Lung (tissue), 17 donors: ENCODE measurements at places on chromosomes 4 and X. TPM values are rescaled to one million over a fixed set of nuclear protein-coding genes. Genes with fewer than 3 reads are reported as not detected.

GRCh38 chr4:95674521-95674981 is 125.8 kb upstream of the UNC5C start:
- DNase-seq, result peak; percentile 73
- H3K36me3 ChIP-seq, result no peaks in the 10 kb centered on the region
- H3K27ac ChIP-seq, result no peak overlapping the region
- H3K27me3 ChIP-seq, result no peaks in the 10 kb centered on the region
- peaks cover 7% of the 10 kb centered on the region for H3K4me1 ChIP-seq

DNA sequence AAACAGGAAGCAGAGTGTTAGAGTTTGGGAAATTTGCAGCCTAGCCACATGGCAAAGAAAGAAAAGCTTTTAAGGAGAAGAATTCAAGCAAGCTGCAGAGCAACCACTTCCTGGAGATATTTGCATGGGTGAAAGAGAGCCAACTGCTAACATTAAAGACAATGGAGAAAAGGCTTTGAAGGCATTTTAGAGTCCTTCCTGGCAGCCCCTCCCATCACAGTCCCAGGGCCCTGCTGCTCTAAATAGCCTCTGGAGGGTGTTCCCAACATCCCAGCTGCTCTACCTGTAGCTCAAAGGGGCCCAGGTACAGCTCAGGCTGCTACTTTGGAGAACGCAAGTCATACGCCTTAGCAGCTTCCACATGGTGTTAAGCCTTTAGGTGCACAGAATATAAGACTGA is 235.9 kb upstream of the FMR1 start:
- H3K4me3 ChIP-seq, result no peak overlapping the region
- no peak for DNase-seq
- no peak overlapping the region for H3K27ac ChIP-seq
- no peaks in the 10 kb centered on the region for H3K27me3 ChIP-seq

DNA sequence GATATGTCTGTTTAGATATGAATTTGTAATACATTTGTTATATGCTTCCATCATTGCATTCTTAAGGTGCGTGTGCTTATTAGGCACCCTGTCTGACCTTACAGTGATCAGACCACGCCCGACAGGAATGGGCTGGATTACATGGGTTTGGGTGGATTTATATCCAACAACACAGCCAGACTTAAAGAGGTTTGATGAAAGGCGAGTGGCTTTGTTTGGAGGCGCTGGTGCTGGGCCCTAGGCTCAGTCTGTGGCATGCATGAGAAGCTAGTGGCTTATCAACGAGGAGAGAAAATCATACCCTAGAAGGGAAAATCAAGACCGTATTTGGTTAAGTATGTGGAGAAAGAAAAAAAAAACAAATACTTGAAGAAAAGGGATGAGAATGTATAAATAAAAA is 80.7 kb downstream of the STOX2 start:
- H3K27me3 ChIP-seq, result no peaks in the 10 kb centered on the region
- DNase-seq, result no peak
- H3K27ac ChIP-seq, result no peak overlapping the region
- peaks cover 7% of the 10 kb centered on the region for H3K4me1 ChIP-seq
- H3K36me3 ChIP-seq, result no peaks in the 10 kb centered on the region

GRCh38 chrX:129749069-129749468 is 10.3 kb downstream of the XPNPEP2 start:
- no peak for DNase-seq
- H3K4me3 ChIP-seq, result no peak overlapping the region
- H3K4me1 ChIP-seq, result no peaks in the 10 kb centered on the region
- H3K27me3 ChIP-seq, result peaks cover 7% of the 10 kb centered on the region
- no peaks in the 10 kb centered on the region for H3K36me3 ChIP-seq
- no peak overlapping the region for H3K27ac ChIP-seq

DNA sequence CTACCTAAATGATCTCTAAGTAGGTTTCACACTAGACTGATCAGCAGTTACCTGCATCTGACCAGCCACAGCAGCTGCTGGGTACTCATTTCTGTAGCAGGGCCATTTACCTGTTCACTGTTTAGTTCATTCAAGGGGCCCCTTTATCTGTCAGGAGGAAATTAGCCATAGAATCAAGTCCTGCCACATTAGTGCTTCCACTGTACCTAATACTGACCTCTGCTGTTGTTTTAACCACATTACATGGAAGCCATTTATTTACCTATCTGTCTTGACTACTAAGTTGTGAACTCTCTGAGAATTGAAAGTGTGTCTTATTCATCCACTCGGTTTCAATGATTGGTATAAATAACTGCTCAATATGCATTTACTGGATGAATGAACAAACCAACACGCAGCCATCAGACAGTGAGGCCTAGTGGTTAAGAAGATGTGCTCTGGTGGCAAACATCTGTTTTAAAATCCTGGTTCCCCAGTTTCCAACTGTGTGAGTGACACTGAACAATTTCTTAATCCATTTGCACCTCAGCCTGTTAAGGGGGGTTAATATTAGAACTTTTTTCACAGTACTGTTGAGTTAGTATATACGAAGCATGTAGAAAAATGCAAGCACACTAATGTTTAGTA is 30.0 kb upstream of the ANXA5 start:
- H3K4me3 ChIP-seq, result no peak overlapping the region
- peak; percentile 71 for DNase-seq
- no peaks in the 10 kb centered on the region for H3K27me3 ChIP-seq
- no peaks in the 10 kb centered on the region for H3K4me1 ChIP-seq
- no peaks in the 10 kb centered on the region for H3K36me3 ChIP-seq
- H3K27ac ChIP-seq, result no peak overlapping the region

- H3K36me3 ChIP-seq, result no peaks in the 10 kb centered on the region
- no peak overlapping the region for H3K27ac ChIP-seq
- no peaks in the 10 kb centered on the region for H3K27me3 ChIP-seq
- no peak for DNase-seq
Observed at GRCh38 chr4:85152480-85152879, 186.0 kb upstream of the WDFY3 start.

DNA sequence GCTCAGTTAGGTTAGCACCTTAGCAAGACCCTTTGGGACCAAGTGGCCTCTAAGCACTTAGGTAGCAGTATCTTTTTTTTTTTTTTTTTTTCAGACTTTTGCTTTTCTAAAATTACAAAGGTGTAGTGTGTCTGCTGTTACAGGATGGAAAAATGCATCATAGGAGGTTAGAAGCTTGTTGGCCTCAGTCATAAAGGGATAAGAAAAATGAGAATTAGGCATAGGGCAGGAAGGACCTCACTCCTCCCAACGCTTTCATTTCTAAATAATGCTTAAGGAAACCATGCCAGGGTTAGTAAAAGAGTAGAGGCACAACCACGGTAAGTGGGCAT is 148.4 kb upstream of the PLAC1 start:
- H3K36me3 ChIP-seq, result no peaks in the 10 kb centered on the region
- no peaks in the 10 kb centered on the region for H3K4me1 ChIP-seq
- peak overlapping the region; percentile 88 for H3K27ac ChIP-seq
- H3K4me3 ChIP-seq, result no peak overlapping the region
- DNase-seq, result no peak
- H3K27me3 ChIP-seq, result peaks cover 5% of the 10 kb centered on the region

DNA sequence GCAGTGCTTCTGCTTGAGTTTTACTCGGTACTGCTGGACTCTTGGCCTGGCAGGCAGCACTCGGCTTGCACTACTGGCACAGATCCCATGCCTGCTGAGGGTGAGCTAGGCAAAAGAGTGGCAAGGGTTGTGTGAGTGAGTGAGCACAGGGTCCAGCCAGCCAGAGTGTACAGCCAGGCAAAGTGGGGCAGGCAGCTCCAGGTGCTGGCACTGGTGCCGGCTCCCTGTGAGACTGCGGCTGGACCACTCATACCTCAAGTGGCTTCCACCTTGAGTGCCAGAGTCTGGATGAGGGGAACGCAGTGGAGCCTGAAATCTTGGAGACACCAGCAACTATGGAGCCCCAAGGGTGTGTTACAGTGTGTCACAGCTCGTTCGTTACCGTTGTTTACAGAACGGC is 1451.9 kb upstream of the AGA start:
- no peak overlapping the region for H3K4me3 ChIP-seq
- no peak for DNase-seq
- no peak overlapping the region for H3K27ac ChIP-seq

DNA sequence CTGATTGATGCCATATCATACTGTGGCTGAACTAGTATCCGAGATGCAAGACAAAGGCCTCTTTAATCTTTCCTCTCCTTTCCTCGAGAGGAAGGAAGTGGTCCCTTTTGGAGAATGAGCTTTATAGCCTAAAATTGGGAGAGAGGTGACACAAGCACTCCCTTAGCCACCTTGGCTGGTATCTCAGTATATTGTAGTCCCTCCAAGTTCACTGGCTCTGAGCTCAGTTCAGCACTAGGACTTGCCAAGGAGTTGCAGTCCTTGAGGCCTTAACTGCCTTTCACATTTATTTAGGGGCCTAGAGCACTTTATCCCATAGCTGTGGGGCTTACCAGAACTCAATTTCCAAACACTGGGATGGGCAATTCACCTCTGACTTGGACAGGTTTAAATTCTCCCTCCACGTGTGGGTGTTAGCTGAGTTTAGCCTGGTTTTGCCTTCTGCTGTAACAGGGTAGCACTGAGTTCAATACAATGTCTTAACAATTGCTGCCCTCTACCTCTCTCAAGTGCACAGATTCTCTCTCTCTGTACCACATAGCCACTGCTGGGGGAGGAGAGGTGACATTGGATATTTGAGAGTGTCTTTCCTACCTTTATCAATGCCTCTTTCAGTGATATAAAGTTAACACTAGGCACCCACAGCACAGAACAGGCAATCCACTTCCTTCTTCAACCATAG is 216.4 kb downstream of the TECRL start:
- DNase-seq, result peak; percentile 41
- no peaks in the 10 kb centered on the region for H3K27me3 ChIP-seq
- H3K4me3 ChIP-seq, result no peak overlapping the region
- H3K36me3 ChIP-seq, result no peaks in the 10 kb centered on the region

GRCh38 chrX:43315622-43316021 is 340.5 kb upstream of the MAOA start:
- no peaks in the 10 kb centered on the region for H3K4me1 ChIP-seq
- no peaks in the 10 kb centered on the region for H3K36me3 ChIP-seq
- DNase-seq, result no peak
- H3K27ac ChIP-seq, result no peak overlapping the region

- no peaks in the 10 kb centered on the region for H3K36me3 ChIP-seq
- H3K27me3 ChIP-seq, result no peaks in the 10 kb centered on the region
- no peak overlapping the region for H3K4me3 ChIP-seq
- no peak for DNase-seq
Observed at GRCh38 chr4:19971829-19972228, 279.9 kb upstream of the SLIT2 start.

- no peak overlapping the region for H3K4me3 ChIP-seq
- peaks cover 9% of the 10 kb centered on the region for H3K4me1 ChIP-seq
- no peak for DNase-seq
- H3K36me3 ChIP-seq, result no peaks in the 10 kb centered on the region
- no peaks in the 10 kb centered on the region for H3K27me3 ChIP-seq
- no peak overlapping the region for H3K27ac ChIP-seq
Observed at GRCh38 chr4:184282895-184283654, 65.4 kb upstream of the ENPP6 start.

- no peak overlapping the region for H3K4me3 ChIP-seq
- H3K4me1 ChIP-seq, result no peaks in the 10 kb centered on the region
- H3K36me3 ChIP-seq, result no peaks in the 10 kb centered on the region
- H3K27me3 ChIP-seq, result no peaks in the 10 kb centered on the region
- H3K27ac ChIP-seq, result no peak overlapping the region
Observed at GRCh38 chr4:85831647-85832046, 356.7 kb downstream of the ARHGAP24 start.

DNA sequence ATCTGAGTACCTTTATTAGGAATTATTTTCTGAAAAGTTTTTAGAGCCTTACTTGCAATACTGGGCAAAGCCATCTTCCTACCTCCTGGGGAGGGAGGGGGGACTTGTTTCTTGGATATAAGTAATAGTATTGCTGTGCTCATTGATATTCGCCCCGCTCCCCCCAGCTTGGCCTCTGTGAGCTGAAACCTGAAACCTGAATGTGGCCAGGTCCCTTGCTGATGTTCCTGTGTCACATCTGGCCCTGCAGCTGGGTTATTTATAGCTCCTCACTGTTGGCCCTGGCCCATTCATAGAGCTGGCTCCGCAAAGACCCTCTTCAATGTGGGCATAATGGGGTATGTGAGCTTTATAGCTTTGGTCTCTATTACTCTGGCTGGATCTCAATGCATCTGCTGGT is 59.5 kb downstream of the FRMPD3 start:
- DNase-seq, result no peak
- no peaks in the 10 kb centered on the region for H3K4me1 ChIP-seq
- H3K27me3 ChIP-seq, result peaks cover 14% of the 10 kb centered on the region
- no peak overlapping the region for H3K4me3 ChIP-seq
- no peak overlapping the region for H3K27ac ChIP-seq
- H3K36me3 ChIP-seq, result no peaks in the 10 kb centered on the region

GRCh38 chrX:30971774-30972603 is 82.9 kb upstream of the TAB3 start:
- H3K27ac ChIP-seq, result no peak overlapping the region
- no peaks in the 10 kb centered on the region for H3K36me3 ChIP-seq
- no peaks in the 10 kb centered on the region for H3K4me1 ChIP-seq
- DNase-seq, result peak; percentile 46
- no peak overlapping the region for H3K4me3 ChIP-seq

- H3K27ac ChIP-seq, result no peak overlapping the region
- H3K4me1 ChIP-seq, result no peaks in the 10 kb centered on the region
- no peaks in the 10 kb centered on the region for H3K36me3 ChIP-seq
- H3K4me3 ChIP-seq, result no peak overlapping the region
- DNase-seq, result no peak
- H3K27me3 ChIP-seq, result no peaks in the 10 kb centered on the region
Observed at GRCh38 chr4:31351695-31352094, 631.5 kb downstream of the PCDH7 start.

DNA sequence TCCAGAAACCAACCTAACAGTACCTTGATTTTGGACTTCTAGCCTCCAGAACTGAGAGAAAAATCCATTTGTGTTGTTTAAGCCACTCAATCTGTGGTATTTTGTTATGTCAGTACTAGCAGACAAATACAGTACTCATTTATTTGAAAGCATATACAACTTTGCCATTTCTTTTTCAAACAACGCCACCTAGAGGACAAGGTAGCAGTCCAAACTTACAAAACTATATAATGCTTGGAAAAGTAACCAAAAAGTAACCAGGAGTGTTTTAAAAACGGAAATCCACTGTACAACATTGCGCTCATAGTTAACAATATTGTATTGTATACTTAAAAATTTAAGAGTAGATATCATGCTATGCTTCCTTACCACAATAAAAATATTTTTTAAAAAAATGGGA is 37.0 kb upstream of the FGF13 start:
- H3K4me3 ChIP-seq, result no peak overlapping the region
- H3K27ac ChIP-seq, result no peak overlapping the region
- no peaks in the 10 kb centered on the region for H3K36me3 ChIP-seq
- peaks cover 24% of the 10 kb centered on the region for H3K27me3 ChIP-seq

DNA sequence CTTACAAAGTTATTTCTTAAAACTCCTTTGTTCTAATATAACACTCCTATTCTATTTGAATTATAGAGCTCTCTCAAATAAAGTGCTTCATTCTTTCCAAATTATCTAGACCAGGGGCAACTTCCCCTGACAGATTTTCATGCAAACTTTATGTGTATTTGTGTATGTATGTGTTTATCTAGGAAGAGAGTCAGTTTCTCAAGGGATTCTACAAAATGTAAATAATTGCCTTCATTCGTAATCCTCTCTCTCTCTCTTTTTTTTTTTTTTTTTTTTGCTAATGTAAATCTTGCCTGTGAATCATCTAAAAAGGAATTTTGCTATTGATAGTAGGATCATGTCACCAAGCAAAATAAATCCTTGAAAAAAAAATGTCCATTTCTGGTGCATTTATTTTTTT is 38.9 kb upstream of the RBPJ start:
- no peak overlapping the region for H3K4me3 ChIP-seq
- H3K4me1 ChIP-seq, result no peaks in the 10 kb centered on the region
- no peaks in the 10 kb centered on the region for H3K36me3 ChIP-seq
- no peak for DNase-seq
- no peak overlapping the region for H3K27ac ChIP-seq

Gene NFKB1
- 52.3 TPM for total RNA-seq

Gene JADE3
- total RNA-seq, result 8.5 TPM

Gene TDO2
- total RNA-seq, result 2.6 TPM

Gene TGIF2LX
- total RNA-seq, result not detected

Gene BANK1
- 20.5 TPM for total RNA-seq

Gene ELMOD2
- total RNA-seq, result 47.5 TPM

Gene SHROOM2
- total RNA-seq, result 15.5 TPM
